Right cardiac atrium (tissue), 5 donors: ENCODE measurements at places on chromosomes 2 and 18.

GRCh38 chr2:138779781-138780445, at the start of gene NXPH2:
Gene NXPH2 (minus strand): TSS chr2:138780390. CDS start chr2:138780241, 149 bp downstream.
- peak; percentile 37 for DNase-seq

DNA sequence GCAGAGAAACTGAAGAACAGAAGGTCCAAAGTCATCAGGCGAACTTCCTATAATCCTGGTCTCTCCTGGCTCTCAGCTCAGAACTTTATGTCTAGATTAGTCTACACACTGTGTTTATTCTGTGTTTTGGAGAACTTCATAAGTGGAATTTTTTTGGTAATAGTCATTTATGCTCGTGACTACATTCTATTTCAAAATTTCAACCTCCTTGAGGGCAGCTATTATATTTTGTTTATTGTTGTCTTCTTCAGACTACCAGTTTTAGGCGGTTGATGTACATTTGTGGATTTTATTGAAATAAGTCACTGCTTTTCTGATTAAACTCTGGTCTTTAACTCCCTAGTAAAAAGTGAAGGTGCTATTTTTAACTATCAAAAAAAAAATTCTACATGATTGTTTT, 816.6 kb downstream of the SATB2 start:
- no peak for DNase-seq

DNA sequence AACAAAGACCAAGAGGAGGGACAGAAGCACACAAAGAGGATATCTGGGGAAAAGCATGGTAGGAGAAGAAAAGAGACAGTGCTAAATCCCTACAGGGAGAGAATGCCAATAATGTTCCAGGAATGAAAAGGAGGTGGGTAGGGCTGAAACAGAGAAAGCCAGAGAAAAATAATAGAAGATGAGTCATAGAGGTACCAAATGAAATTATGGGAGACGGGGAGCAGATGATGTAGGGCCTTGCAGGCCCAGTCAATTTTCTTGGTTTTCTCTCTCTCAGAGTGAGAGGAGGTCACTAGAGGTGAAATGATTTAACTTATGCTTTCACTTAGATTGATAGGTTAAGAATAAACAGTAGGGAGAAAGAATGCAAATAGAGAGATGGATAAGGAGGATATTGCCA, 61.5 kb downstream of the RPRM start:
- DNase-seq = no peak

DNA sequence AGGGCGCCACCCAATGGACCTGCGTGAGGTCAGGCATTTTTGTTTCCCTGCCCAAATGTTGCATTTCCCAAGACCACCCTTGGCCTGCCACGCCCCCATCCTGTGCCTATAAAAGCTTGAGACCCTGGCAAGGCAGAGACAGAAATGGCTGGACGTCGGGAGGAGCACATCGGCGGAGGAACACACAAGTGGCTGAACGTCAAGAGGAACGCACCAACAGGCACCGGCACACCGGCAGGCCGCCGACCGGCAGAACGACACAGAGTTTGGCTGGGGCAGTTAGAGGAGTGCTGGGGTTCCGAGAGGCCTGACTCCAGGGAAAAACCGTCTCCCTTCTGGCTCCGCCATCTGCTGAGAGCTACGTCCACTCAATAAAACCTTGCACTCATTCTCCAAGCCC, 35.9 kb downstream of the DCDC2C start:
- no peak for DNase-seq

DNA sequence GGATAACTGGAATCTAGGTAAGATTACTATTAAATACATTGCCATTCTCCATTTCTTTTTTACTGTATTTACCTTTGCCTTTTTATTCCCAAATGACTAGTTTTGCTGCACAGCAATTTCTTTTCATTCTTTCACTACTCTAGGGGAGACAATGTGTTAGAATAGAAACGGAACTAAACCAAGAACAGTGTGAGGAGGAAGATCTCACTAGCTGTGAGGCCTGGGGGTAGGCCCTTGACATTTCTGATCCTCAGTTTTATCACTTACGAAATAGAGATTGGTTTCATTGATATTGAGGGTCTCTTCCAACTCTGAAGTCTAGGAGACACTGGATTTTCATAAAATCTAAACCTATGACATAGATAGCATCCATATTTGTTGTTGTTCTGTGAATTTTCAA, 191.1 kb downstream of the IKZF2 start:
- DNase-seq = no peak

GRCh38 chr2:190367091-190367490, 23.7 kb downstream of the INPP1 start:
- no peak for DNase-seq

DNA sequence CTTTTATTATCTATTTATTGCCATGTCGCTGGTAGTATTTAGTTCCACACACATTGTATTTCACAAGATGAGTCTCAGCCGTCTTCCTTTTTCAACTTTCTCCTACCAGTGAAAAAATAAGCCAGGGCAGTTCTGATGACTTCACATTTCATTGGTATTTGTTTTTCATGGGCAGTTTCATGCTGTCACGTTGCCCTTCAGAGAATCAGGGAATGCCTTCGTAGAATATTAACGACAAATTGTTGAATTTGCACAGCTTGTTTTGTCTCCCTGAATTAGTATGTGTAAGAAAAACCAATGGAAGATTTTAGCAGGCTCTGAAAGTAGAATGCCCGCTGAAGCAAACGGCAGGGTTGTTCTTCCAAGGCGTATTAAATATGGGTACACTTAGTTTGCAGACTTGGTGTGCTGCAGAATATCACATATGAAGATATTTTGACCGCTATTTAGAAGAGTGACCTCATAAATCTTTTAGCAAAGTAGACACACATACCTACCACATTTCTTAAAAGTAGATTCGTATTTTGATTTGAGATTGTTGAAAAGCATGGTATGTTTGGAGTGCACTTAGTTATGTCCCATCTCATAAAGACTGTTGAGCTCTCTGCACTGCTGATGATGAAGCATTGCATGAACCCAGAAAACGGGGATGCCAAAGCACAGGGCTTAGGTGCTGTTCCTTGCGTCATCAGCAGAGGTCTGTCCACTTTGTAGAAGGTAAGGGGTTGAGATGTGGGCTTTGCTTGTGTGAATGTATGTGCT, 2.9 kb downstream of the NEDD4L start:
- DNase-seq = no peak

DNA sequence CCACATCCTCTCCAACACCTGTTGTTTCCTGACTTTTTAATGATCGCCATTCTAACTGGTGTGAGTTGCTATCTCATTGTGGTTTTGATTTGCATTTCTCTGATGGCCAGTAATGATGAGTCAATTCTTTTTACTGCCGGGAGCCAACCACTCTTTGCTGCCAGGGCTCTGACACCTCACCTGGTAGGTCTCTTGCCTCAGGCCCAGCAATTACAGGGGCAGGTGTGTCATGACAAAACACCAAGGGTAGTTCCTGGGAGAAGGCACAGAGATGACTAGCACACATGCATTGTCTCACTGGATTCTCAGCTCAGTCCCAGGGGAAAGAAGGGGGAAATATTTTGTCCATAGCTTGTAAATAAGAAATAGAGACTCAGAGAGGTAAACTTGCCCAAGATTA, 122.3 kb downstream of the CHST9 start:
- DNase-seq = no peak
